ENCODE measurements at places on chromosomes 2 and 18.

DNA sequence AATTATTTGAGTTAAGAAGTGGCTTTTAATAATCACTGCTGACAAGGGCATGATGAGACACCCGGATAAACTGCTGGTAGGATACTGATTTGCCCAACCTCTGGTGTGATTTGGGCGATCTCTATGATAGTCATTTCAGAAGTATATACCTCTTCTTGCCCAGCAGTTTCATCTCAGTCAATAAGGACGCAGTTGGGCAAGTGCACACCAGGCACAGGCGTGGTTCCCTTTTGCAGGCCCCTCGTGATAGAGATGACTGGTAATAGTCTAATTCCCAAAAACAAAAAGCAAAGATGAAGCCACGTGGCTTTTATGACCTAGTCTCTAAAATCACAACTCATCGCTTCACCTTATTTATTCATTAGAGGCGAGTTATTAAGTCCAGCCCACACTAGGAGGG is 246.4 kb downstream of the PRKCE start:
- no peak for DNase-seq

DNA sequence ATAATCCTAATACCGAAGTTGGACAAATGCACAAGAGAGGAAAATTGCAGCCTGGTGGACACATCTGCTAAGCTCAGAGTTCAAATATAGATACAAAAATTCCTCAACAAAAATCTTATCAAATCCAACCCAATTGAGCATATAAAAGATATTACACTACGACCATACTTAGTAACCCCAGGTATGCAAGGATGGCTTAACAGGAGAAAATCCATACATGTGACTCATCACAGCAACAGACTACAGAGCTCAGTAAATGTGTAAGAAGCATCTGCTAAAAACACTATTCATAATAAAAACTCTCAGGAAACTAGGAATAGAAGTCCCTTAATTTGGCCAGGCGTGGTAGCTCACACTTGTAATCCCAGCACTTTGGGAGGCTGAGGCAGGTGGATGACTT is 28.3 kb downstream of the HS6ST1 start:
- DNase-seq, result no peak

DNA sequence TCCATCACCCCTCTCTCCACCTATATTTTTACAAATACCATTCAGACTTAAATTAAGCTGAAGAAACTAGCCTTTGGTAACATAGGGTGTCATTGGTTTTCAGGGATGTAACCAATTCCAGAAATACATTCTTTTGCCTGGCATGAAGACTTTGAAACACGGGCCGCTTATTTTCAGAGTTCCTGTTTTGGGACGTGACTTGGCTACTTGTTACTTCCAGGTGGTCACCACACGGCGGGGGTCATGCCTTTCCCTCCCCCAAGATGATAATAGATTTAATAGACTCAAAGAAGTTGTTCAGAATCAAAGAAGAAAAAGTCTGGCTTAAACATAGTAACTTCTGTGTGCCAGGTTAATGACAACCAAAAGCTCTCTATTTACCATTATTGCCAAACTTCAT is 110.6 kb downstream of the SEPTIN10 start:
- DNase-seq, result no peak

GRCh38 chr2:96856776-96857666 is 795 bp downstream of the ANKRD39 start:
- no peak for DNase-seq

GRCh38 chr2:120559401-120559800 is 176.3 kb upstream of the GLI2 start:
- DNase-seq, result no peak

Measured in stimulated activated CD8-positive, alpha-beta memory T cell treated with anti-CD3 and anti-CD28 coated beads, Interleukin-4, amount 100 ng/mL, for 4 hours (primary cell).